ENCODE measurements at places on chromosomes 7 and 10.

GRCh38 chr7:4607311-4607729 lies 74.8 kb upstream of the FOXK1 start:
- no peak for DNase-seq

DNA sequence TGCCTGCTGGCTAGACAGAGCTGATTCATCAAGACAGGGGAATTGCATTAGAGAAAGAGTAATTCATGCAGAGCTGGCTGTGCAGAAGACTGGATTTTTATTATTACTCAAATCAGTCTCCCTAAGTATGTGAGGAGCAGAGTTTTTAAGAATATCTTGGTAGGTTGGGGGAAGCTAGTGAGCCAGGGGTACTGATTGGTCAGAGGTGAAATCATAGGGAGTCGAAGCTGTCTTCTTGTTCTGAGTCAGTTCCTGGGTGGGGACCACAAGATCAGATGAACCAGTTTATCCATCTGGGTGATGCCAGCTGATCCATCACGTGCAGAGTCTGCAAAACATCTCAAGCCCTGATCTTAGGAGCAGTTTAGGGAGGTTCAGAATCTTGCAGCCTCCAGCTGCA lies 39.8 kb downstream of the FOXI2 start:
- no peak for DNase-seq

DNA sequence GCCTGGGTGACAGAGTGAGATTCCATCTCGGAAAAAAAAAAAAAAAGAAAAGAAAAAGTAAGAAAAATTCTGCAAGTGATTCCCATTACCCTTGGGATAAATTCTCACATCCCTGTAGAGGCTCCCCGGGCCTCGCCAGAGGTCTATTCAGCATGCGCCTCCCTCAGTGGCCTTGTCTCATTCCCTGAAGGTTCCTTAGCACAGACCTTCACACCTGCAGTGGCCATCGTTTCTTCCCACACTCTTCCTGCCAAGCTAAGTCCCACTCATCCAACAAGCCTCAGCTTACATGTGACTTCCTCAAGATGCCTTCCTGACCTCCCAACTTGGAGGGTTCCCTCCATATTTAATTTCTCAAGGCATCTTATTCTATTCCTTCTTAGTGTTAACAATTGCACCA lies 20.9 kb upstream of the BAG3 start:
- DNase-seq: no peak

DNA sequence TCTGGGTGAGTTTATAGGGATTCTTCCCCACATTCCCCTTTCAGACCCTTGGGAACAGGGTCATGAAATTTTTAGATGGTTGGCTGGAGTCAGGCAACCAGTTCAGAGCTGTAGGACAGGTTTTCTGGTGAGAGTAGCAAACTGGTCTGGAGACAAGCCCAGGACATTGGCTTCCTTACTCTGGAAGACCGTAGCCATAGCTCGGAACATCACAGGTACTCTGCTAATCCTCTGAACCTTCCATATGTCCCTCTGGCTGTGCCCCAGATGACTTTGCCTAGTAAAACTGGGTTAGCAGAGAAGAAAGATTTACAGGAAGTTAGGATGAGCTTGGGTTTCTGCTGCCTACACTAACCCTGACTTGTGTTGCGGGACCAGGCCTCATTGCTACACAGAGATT lies 104.5 kb upstream of the MKLN1 start:
- DNase-seq: no peak

DNA sequence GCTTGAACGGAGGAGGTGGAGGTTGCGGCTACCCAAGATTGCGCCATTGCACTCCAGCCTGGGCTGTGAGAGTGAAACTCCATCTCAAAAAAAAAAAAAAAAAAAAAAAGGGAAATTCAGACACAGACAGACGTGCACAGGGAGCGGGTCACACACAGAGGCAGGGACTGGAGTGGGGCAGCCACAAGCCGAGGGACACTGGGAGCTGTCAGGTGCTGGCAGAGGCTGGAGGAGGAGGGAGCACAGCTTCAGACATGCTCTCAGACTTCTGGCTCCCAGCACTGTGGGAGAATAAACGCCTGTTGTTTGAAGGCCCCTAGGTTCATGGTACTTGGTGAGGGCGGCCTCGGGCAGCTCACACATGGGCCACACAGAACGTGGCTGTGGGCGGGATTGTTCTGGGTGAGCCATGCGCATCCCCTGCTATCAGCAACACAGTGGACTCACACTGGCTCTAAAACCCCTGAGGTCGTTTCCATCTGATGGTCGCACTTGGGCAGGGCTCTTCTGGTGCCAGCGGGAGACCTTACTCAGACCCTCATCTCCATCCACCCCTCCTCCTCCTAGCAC lies 375.9 kb downstream of the DNAJB6 start:
- DNase-seq: no peak

DNA sequence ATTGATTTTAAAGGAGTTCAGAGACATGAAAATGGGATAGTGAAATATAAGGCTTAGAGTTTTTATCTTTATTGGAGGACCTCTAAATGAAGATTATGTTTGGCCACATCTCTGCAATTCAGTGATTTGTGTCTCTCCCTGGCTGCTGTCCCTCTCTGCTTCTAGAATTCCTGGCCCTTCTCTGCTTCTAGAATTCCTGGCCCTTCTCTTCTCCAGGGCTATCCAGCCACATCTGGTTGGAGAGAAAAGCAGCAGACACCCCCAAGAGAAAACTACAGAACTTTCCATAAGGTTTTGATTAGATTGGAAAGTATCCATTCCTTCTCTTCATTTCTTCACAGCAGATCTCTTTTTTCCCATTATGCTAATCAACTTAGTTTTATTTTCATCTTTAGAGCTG lies 135.5 kb downstream of the NPY start:
- no peak for DNase-seq

DNA sequence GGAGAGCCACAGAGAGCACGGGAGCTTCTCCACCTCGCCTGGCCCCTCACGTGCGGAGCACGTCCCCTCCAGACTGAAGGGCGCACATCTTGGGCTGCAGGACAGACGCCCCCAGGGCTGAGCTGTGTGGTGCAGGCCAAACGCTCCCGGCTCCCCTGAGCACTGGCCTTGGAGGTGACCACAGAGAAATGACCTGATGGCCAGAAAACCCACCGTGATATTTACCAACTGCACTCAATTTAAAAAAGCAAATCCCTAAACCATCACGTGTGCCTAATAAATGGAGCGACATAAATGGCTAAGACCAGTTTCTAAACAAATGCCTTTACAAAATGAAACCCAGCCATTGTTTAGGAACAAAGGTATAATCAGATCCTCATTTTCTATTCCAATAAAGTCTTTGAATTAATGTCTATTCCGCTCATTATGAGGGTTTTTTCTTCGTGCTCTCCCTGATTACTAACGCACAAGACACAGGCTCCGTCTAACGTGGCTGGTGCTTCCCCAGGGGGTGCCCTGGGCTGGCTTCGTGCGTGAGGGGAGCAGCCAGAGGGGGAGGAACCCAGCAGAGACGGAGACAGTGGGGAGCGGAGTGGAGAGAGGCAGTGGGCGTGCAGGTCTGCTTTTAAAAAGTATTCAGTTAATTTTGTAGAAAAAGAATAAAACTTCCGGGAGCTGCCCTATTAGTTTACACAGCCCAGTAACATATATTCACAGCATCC lies 190.3 kb downstream of the DNAJB6 start:
- DNase-seq: no peak

- no peak for DNase-seq
These were observed 112.5 kb downstream of the MACC1 start for GRCh38 chr7:20104696-20105095.

- no peak for DNase-seq
These were observed 67.3 kb downstream of the GLCCI1 start for GRCh38 chr7:8035647-8036518.

DNA sequence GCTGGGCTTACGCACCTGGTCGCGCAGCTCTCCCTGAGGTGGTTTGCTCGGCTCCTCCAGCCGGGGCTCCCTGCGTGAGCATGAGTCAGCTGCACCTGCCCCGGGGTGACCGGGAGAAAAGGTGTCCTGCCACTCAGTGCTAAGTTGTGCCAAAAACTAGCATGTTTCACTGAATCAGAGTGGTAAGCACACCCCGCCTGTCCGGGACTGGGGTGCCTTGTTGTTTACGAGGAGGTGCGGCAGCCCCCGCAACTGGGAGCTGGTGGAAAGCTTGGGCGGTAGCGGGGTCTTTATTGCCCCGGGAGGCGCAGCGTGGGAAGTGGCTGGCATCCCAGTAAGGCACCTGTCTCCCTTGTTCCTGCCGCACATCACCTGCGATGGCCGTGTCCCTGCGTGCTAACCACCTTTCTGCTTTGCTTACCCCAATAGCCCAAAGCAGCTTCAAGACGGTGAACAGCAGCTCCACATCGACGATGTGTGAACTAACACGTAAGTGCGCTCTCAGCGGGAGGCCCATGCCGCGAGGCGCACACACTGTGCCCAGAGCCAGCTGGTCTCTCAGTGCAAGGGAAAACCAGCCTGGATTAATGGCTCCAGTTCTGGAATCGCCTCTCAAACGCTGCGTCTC lies 506.6 kb upstream of the FOXK1 start:
- DNase-seq: no peak

DNA sequence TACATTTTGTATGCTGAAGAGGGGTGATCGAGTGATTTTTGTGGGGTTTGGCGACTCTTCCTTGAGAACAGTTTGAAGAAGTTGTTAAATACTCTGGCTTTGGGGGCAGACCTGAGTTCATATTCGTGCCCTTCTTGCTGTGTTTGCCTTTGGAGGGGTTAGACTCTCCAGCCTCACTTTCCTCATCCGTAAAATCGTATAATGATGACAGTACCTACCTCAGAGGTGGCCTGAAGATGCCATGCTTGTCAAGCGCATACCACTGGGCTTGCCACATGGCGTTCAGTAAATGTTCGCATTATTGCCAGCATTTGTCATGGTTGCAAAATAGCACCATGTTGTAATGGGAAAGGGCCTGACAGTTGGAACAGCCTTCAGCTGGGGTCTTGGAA lies 1.3 kb downstream of the STK17A start:
- peak; percentile 9 for DNase-seq

DNA sequence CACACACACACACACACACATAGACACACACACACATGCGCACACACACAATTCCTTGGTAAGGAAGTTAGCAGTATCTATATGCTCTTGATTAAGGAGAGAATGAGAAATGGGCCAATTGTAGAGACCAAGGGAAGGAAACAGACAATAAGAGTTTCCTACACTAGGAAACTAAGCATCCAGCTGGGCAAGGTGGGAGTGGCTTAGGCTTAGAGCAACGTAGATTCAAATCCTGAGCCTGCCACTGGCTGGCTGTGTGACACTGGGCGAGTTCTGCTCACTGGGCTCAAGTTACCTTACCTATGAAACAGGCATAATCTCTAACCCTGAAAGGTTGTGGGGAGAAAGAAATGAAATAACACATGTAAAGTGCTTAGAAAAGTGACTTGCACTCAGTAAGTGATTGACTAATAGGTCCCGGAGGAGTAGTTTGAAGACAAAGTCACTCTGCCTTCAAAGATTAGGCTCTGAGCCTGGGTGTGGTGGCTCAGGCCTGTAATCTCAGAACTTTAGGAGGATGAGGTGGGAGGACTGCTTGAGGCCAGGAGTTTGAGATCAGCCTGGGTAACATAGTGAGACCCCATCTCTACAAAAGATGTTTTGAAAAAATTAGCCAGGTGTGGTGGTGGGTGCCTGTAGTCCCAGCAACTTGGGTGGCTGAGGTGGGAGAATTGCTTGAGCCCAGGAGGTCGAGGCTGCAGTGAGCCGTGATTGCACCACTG lies 701.4 kb downstream of the PARD3 start:
- DNase-seq: no peak

DNA sequence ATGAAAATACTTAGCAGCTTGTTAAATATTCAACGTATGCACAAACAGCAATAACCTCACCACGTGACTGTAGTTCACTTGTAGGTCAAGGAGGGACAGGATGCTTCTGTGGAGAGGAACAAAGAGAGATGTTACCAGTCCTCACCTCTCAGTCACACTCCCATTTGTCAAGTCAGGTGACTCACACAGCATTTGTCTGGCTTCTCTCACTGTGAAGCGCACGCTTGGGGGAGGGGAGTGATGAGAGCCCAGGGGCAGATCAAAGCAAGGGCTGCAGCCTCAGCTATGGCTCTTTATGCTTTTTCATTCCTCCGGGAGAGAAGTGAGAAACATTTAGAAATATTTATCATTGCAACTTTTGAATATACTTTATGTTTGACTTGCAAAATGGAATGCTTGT lies 2.9 kb upstream of the RBM20 start:
- DNase-seq: no peak

DNA sequence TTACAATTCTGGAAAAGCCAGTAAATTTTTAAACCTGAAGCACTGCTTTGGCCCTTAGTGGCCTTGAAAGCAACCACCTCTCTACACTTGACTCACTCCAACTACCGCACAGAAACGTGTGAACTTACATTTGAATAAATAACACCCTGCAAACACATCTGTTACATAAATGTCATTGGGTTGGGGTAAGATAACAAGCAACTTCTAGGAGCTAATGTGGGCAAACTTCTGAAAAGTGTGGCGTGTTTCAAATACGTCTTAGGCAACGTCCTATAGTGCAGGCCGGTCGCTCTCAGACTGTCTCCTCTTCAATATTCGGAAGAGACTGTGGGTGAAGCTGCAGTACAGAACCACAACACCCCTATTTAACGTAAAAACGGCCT lies 474 bp downstream of the ORC5 start:
- DNase-seq: no peak

- DNase-seq: no peak
These were observed 146.2 kb upstream of the NFE2L3 start for GRCh38 chr7:26005683-26006410.

DNA sequence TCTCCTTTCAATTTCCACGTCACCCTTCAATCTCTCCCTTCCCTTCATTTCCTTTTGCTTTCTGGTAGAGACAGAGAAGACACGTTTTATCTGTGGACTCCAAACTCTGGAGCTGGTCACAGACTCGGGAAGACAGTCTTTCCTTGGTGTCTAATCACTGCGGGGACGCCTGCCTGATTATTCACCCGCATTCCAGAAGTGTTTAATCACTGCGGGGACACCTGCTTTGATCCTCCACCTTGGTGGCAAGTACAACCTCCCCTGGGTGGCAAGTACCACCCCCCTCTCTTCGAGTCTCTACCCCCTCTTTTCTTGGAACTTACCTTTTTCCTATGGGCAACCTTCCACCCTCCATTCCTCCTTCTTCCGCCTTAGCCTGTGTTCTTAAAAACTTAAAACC lies 15.3 kb upstream of the LRRC61 start:
- DNase-seq: no peak

GRCh38 chr7:27143023-27143949 lies at the start of gene HOXA5:
HOXA5 (minus strand) TSS chr7:27143681; CDS start chr7:27143607, 74 bp downstream.
- DNase-seq: no peak

- no peak for DNase-seq
These were observed 303.3 kb upstream of the COBL start for GRCh38 chr7:51619880-51620279.

- DNase-seq: no peak
These were observed 750.7 kb upstream of the PHF14 start for GRCh38 chr7:10222976-10223375.

GRCh38 chr10:73759512-73760115 lies 15.4 kb downstream of the SEC24C start:
- DNase-seq: peak; percentile 34

DNA sequence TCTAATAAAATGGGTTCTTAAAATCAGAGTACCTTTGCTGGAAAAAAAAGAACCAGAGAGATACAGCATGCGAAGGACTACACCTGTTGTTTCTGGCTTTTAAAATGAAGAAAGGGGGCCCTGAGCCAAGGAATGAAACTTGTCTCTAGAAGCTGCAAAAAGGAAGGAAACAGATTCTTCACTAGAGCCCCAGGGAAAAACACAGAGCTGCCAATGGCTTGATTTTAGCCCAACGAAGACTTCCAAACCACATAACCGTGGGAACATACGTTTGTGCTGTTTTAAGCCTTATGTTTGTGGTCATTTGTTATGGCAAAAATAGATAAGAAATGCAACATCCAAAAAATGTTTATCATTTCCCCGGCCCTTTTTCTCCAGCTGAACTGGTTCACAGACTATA lies 780.0 kb downstream of the SORCS1 start:
- DNase-seq: no peak

Measured in activated effector memory CD4-positive, alpha-beta T cell treated with Interleukin-2 at 50 U/mL for 16 hours (primary cell).